ENCODE measurements at places on chromosomes 16 and 17.
A peak's percentile ranks its signal among the peaks of the same experiment; 100 is the strongest.

- no peak for DNase-seq
These were observed 13.1 kb upstream of the ABCC3 start for GRCh38 chr17:50621574-50622031.

GRCh38 chr16:17647879-17648872 lies 177.4 kb upstream of the XYLT1 start:
- DNase-seq = no peak

DNA sequence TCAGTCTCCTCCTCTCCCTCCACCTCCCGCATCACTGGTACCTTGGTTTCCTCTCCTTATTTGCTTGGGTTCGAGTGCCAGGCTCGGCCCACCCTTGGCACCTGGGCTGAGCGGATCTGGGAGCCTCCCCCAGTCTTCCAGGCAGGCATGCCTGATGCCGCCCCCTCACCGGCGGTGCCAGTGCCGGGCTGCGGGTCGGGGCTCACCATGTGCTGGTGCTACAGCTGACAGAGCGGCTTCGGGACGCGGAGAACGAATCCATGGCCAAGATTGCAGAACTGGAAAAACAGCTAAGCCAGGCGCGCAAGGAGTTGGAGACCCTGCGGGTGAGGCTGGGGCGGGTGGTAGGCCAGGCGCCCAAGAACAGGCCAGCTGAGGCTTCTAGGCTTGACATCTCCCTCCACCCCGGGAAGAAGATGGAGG lies 19.2 kb downstream of the FMNL1 start:
- no peak for DNase-seq

DNA sequence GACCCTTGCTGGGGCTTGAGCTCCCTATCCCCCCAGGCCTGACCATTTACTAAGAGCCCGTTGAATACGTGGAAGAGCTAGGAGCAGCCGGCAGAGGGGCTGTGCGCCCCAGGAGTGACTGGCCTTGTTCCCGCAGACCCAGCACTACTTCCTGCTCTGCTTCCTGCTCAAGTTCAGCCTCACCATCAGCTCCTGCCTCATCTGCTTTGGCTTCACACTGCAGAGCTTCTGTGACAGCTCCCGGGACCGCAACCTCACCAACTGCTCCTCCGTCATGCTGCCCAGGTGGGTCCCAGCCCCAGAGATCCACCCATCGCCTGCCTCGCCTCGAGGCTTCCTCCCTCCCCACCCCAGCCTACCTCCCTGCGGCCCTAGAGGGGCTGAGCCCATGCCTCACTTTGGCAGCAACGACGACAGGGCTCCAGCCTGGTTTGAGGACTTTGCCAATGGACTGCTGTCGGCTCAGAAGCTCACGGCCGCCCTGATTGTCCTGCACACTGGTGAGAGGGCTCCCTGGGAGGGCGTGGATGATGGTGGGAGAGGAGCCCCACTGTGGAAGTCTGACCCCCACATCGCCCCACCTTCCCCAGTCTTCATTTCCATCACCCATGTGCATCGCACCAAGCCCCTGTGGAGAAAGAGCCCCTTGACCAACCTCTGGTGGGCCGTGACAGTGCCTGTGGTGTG lies 17.2 kb downstream of the CASKIN2 start:
- no peak for DNase-seq

DNA sequence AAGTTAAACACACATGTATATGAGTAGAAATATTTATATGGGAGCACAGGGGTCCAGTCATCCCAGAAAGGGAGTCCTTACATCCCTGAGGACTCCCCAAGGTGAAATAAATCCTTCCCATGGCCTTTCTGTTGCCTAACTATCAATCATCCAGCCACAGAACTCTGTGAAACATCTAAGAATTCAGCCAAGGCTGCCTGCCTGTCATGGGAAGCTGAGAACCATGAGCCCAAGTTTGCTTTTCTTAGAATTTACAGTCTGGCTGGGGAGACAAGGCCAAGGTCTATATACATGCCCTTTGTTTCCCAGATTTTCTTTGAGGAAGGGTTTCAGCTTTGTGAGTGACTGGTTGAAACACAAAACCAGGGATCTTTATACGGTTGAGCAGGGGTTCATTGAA lies 15.8 kb downstream of the MYL4 start:
- DNase-seq = no peak

- no peak for DNase-seq
These were observed 4.7 kb upstream of the TGFB1I1 start for GRCh38 chr16:31467151-31467773.

DNA sequence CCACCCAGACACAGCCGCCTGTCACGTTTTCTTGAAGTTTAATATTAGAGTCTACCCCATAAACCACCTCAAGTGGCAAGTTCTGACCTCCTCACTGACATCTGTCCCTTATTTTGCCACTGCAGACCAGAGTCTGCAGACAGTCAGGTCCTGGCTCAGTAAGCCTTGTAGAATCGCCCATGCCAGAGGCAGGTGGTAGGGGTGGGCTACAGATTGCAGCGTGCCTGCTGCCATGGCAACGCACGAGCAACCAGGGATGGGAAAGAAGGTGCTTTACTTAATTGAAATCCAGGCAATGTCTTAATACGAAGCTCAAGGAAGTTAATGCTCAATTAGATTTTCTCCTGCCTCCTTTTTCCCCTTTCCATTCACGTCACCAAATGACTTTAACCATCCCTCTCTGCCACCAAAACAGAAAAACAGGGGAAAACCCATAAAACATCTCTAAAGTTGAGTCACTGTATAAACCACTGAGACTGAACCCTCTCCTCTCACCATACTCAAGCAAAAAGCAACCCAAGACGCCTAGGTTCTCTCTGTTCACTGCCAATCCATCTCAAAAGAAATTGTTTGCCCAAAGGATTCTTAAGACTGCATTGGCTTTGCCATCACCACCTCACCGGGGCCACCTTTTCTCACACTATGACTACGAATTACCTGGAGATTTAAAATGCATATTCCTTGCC lies 228.8 kb downstream of the SLC39A11 start:
- DNase-seq = no peak

DNA sequence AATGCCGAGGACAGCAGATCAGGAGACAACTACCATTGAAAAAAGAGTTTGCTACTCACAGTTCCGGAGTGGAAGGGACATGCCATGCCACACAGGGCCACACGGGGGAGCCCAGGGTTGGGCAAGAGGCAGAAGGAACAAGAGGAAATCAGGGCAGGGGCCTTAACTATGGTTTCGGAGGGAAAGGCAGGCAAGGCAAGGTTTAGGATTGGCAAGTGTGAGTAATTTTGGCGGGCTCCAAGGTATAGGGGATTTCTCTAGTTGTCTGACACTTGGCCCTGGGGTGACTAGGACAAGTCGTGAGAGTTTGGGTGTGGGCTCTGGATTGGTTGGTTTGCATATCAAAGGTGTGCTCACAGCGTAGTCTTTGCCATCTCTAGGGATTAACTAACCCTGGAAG lies 27.0 kb upstream of the NTN1 start:
- DNase-seq = no peak

- peak; percentile 46 for DNase-seq
These were observed 2.0 kb downstream of the TRIM47 start for GRCh38 chr17:75876190-75876937.

- no peak for DNase-seq
These were observed 147.1 kb downstream of the SSH2 start for GRCh38 chr17:29782917-29783316.

DNA sequence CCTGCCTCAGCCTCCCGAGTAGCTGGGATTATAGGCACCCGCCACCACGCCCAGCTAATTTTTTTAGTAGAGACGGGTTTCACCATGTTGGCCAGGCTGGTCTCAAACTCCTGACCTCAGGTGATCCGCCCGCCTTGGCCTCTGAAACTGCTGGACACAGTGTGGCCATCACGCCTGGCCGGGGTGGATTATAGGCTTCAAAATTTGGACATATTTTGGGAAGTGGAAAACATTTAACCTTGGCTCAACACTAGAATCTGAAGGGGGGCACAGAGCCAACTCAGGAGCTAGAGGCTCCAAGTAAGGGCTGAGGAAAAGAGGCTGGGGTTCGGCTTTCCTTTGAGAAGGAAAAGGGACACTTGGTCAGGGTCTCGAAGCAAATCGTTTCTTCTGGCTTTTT lies 2.2 kb upstream of the CDK5R1 start:
- no peak for DNase-seq

GRCh38 chr17:68595496-68595895 lies 5.7 kb downstream of the FAM20A start:
- no peak for DNase-seq

DNA sequence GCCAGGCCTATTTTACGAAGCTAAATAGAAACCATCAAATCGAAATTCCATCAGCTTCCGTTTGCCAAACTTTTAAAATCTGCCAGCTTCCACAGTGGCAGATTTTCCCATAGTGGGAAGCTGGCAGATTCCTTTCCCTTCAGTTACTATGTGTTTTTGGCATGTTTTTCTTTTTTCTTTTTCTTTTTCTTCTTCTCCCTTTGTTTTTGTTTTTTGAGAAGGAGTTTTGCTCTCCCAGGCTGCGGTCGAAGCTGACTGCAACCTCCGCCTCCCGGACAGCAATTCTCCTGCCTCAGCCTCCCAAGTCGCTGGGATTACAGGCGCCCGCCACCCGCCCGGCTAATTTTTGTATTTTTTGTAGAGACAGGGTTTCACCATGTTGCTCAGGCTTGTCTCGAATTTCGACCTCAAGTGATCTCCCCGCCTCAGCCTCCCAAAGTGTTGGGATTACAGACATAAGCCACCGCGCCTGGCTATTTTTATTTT lies 684 bp upstream of the CWC25 start:
- DNase-seq = no peak

- DNase-seq = no peak
These were observed 295.3 kb upstream of the PMFBP1 start for GRCh38 chr16:72467157-72467759.

- no peak for DNase-seq
These were observed 4.2 kb downstream of the MATCAP1 start for GRCh38 chr16:67179421-67180080.

DNA sequence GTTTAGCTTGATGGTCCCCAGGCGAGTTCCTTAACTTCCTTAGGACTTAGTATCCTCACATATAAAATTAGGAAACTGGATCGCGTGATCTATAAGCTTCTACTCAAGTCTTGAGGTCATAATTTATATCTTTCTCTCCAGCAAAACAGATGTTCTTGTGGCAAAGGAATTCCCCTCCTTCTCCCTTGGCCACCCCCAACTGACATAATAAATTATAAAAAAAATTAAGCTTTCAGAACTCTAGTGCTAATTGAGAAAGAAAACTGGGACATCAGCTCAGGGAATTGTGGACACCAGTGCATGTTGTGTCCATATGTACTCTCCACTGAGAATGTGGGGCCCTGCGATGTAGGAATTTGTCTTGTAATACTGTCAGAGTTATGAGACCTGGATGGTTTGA lies 13.5 kb downstream of the GNAO1 start:
- no peak for DNase-seq

- DNase-seq = no peak
These were observed 2.4 kb downstream of the MMP15 start for GRCh38 chr16:58027916-58028455.

DNA sequence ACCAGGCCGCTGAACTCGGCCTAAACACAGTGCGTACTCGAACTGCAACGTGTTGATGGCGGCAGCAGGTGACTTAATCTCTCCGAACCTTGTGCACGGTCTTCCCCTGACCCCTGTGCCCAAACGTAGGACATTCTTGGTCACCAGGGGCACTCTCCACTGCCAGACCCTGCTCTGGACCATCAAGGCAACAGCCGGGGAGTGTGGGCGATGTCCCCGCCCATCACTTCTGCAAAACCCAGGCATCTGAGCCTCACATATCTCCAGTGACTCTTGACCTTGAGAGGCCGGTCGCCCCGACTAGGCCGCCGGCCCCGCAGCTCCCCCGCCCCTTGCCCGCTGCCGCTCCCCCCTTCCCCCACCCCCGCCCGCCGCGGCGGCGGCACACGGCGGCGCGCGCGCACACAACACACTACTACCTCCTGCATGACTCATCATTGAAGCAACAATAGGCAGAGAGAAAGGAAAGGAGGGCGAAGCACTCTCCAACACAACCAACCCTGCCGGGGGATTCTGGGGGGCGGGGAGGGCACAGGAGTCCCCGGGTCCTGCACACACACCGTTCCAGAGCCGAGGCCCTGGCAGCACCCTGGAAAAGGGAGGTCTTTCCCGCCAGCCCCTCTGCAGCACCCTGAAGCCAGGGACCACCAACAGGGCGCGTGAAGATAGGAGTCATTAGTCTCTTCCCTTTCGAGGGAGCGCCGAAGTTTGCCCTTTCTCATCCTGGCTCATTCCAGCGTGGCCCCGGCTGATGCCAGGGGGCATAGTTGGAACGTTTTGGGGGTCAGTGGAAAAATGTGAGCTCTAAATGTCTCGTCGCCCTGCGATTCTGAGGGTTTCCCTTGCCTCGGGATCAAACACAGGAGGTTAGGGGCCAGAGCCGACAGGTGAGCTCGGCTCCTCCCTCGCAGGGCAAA lies 1.9 kb downstream of the MNT start:
- DNase-seq = no peak

GRCh38 chr17:5587438-5588032 lies 3.2 kb upstream of the NLRP1 start:
- peak; percentile 53 for DNase-seq

GRCh38 chr17:14510136-14510535 lies 209.3 kb downstream of the HS3ST3B1 start:
- DNase-seq = no peak

DNA sequence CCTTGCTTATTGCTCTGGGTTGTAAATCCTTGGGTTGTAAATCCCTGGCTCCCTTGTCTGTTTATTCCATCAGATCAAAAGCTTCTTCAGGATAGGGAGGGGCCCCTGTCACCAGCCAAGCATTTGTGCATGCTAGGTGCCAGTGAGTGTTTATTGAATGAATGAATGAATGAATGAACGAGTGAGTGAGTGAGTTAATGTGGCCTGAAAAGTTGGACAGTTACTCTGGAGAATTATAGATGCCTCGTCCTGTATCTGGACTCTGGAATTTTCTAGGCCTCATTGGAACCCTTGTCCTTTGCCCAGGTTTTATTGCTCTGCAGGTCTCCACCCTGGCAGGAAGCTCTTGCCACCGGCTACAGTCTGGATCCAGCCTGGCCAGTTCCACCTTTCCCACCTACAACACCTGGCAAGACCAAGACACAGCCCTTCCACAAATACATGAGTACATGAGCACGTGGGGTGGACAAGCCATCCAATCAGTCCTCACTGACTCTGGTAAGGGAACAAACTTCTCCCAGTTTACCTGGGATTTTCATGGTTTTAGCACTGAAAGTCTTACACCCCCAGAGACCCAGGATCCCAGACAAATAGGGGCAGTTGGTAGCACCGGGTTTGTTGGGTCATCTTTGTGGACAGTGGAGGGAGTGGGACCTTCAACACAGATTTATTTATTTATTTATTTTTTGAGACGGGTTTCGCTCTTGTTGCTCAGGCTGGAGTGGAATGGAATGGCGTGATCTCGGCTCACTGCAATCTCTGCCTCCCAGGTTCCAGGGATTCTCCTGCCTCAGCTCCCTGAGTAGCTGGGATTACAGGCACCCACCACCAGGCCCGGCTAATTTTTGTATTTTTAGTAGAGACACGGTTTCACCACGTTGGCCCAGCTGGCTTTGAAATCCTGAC lies 14.7 kb upstream of the CDH1 start:
- DNase-seq = no peak

GRCh38 chr16:56257666-56258342 lies 66.5 kb downstream of the GNAO1 start:
- DNase-seq = no peak

DNA sequence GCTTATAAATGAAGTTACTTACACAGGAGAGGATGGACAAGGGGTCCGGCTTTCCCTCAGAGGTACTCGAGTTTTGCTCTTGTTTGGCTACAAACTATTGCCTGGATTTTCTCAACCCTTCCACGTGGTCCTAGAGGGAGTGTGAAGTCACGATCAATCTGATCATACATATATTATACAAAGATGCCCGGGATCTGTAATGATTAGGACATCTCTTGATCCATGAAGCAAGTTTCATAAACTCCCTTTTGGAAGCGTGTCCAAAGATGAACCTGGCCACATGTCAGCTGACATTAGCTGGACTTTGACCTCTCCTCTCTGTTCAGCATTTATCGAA lies 2.3 kb upstream of the CDH11 start:
- DNase-seq = no peak

Data from GM19239 (cell line).